ENCODE measurements at places on chromosomes 16 and 17.

GRCh38 chr16:61879-62281 lies 8.3 kb downstream of the SNRNP25 start:
- DNase-seq, result no peak

DNA sequence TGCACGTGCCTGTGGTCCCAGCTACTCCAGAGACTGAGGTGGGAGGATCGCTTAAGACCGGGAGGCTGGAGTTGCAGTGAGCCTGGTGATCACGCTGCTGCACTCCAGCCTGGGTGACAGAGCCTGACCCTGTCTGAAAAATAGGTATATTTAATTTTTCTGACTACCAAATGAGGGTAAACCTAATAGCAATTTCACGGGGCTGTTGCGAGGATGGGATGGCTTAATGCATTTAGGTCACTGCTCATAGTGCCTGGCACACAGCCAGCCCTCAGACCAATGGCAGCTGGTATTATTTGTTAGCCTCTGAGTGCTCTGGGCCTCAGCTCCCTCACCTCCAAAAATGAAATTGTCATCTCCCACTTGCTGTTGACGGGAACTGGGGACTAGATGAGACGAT lies 5.9 kb upstream of the CDIP1 start:
- DNase-seq, result no peak

DNA sequence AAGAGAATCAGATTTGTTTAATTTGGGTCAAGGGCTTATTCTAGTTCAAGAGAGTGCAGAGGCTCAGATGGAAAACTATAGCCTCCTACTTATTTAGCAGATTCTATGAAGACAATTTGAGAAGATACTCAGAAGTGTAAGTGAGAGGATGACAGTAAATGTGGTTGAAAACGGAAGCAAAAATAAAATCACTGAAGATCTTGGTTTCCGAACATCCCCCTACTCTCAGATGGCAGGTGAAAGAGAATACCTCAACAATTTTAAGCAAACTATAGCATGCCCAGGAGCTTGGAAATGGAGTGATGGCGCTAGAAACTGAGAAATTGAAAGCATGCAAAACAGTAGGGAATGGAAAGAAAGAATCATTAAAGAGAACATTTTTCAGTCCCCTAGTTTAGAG lies 705.5 kb upstream of the CDH8 start:
- no peak for DNase-seq

- no peak for DNase-seq
These were observed 8.7 kb downstream of the ABI3 start for GRCh38 chr17:49218941-49219913.
